ENCODE measurements at places on chromosomes 4 and X.

DNA sequence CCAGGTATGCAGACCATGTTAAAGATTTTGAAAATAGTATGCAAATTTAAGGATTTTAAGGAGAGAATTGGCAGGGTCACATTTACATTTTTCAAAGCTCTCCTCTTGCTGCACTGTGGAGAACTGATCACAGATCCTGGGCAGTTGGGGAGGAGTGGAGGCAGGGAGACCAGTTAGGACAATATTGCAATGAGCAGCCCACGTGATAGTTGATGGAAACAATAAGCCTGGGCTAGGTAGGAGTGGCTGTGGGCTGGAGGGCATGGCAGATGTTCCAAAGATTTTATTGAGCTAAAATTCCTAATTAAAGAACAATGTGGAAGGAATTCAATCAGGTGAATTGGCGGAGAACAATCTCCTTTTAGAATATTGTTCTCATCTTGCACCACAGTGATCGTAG is 50.6 kb downstream of the ENPEP start:
- no peak for DNase-seq

DNA sequence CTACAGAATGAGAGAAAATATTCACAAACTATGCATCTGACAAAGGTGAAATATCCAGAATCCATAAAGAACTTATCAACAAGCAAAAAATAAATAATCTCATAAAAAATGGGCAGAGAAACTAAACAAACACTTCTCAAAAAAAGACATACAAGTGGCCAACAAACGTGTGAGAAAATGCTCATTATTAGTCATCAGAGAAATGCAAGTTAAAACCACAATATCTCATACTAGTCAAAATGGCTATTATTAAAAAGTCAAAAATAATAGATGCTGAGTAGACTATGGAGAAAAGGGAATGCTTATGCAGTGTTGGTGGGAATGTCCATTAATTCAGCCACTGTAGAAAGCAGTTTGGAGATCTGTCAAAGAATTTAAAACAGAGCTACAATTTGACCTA is 533.3 kb downstream of the TMA16 start:
- DNase-seq: no peak

- DNase-seq: no peak
Observed at GRCh38 chr4:78477276-78477675, 74.3 kb upstream of the ANXA3 start.

DNA sequence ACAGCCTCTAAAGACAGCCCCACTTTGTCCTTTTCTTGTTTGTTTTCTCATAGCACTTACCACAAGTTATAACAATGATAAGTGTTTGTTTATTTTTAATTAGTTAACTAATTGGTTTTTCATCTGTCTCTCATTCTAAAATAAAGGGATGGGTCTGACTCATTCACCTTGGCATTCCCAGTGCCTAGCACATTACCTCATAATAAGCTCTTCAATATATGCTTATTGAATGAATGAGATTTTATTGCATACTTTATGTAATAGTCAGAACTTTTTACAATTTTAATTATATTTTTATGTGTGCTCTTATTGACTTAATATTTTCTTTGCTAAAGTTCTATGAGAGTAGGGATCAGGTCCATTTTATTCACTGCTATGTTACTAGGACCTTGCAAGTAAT is 22.8 kb upstream of the PRKG2 start:
- DNase-seq: no peak

- no peak for DNase-seq
Observed at GRCh38 chr4:170853422-170854021, 763.8 kb upstream of the AADAT start.

DNA sequence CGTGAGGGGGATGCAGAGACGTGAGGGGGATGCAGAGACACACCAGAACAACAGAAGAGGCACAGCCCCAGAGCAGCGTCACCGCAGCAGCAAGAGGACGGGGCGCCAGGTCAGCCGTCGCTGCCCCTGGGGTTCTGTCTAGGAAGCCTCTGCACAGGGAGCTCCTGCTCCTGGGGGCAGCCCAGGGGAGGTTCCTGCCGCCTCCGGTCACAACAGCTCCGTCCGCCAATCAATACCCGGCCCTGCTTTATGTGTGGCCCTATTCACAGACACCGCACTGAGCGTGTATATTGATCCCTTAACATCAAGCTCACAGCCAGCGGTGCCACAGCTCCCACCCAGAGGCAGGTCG is 69.6 kb downstream of the FAM53A start:
- DNase-seq: no peak

DNA sequence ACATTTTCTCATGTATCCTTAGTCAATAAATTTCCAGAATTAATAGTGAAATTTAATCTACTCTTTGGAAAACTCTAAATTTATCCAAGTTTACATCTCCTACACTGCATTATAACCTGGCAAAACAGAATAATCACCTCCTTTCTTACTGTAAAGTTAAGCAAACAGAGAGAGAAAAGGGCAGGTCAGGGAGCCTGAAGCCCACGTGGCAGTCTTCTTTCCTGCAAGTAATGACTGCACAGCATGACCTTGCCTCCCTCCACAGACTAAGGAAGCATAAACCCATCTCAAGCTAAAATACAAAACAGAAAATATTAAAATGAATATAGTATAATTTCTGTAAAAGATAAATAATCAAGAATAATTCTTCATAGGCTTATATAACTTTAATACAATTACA is 1153.0 kb downstream of the C4orf33 start:
- DNase-seq: no peak

All from activated T-cell treated with anti-CD3 and anti-CD28 coated beads, Interleukin-2, amount 50 U/mL, for 24 hours (primary cell).